ENCODE measurements at places on chromosomes 6 and 20.

- no peak for DNase-seq
Observed at GRCh38 chr20:53216856-53217576, 244.9 kb downstream of the TSHZ2 start.

GRCh38 chr6:130259557-130259956 lies 36.8 kb upstream of the SAMD3 start:
- DNase-seq: no peak

DNA sequence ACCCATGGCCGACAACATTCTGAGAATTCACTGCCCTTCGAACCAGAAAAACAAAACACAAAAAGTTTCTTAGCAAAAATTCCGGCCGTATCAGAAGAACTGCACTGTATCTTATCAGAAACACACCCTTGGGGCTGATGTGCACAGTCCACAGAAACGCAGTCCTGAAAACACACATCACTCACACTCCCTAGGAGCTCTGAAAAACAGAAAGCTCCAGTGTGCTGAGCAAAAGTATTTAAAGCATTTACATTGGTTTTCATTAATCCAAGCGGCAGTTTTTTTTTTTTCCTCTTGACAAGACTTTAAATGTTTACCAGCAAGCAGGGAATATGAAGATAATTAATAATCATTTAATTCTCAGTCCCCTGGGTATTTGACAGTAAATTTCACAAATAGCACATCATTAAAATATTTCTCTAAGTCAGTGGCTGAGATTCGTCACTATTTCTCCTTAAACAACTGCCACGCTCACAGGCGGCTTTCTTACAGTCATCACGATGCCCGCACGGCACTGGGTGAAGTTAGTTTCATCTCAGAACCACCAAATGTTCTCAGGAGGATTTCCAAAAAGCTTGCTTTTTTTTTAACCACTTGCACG lies 13.3 kb downstream of the NFATC2 start:
- DNase-seq: no peak

GRCh38 chr20:62533591-62534495 lies 58.0 kb upstream of the GATA5 start:
- no peak for DNase-seq

- DNase-seq: peak; percentile 97
Observed at GRCh38 chr6:43516697-43517504, at the start of the genes POLR1C and YIPF3. POLR1C (plus strand) TSS chr6:43517089; CDS start chr6:43517110, 21 bp downstream. YIPF3 (minus strand) TSS chr6:43516926; CDS start chr6:43516807, 119 bp downstream.

DNA sequence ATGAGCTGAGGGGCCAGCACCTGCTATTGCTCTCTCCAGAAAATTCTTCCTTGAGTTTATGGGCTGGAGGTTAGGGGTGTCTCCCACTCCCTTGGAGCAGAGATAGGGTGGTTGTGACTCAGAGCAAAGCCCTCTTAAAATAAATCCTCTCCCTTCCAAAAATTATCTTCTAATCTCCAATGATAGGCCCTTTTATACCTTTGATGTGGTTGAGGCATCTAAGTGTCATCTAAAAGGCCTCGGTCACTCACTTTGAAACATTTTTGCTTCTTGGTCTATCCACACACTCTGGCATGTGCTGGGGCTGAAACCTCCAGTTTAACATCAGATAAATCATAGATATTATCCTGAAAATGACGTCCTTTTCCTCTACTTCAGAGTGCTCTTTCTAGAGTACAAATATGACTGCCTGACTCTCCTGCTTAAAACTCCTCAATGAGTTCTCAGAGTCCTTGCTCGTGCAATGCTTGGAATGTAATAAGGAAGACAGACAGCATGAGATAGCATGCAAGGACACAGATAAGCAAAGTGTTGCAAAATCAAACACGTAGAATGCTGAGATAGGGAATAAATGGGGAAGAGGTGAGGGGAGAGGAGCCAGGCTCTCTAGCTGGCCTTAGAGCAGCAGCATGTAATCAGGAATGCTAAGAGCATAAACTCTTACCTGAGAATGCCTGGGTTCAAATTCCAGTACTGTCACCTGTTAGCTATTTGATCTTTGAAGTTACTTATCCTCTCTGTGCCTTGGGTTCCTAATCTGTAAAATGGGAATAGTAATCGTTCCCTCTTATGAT lies 374.1 kb upstream of the CITED2 start:
- no peak for DNase-seq

DNA sequence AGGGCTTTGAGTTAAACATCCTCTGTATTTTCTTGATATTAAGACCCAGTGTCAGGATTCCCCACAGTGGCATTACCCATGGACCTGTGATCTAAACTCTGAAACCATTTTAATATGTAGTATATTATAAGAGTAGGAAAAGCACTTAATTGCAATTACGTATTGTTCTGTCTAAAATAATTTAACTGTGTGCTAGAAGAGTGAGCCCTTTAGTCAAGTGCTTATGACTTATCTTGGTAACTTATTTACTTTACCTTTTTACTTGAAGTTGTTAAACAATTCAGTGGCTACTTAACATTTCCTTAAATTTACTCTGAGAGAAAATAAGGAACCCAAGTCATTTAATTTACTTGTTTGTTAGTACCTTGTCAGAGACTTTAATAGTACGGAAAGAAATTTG lies 173.6 kb downstream of the CDKAL1 start:
- no peak for DNase-seq

GRCh38 chr6:39051399-39052122 lies 3.0 kb downstream of the GLP1R start:
- no peak for DNase-seq

GRCh38 chr6:131136021-131136786 lies 937 bp downstream of the AKAP7 start:
- DNase-seq: no peak

GRCh38 chr6:163496205-163496604 lies 81.7 kb downstream of the QKI start:
- no peak for DNase-seq

DNA sequence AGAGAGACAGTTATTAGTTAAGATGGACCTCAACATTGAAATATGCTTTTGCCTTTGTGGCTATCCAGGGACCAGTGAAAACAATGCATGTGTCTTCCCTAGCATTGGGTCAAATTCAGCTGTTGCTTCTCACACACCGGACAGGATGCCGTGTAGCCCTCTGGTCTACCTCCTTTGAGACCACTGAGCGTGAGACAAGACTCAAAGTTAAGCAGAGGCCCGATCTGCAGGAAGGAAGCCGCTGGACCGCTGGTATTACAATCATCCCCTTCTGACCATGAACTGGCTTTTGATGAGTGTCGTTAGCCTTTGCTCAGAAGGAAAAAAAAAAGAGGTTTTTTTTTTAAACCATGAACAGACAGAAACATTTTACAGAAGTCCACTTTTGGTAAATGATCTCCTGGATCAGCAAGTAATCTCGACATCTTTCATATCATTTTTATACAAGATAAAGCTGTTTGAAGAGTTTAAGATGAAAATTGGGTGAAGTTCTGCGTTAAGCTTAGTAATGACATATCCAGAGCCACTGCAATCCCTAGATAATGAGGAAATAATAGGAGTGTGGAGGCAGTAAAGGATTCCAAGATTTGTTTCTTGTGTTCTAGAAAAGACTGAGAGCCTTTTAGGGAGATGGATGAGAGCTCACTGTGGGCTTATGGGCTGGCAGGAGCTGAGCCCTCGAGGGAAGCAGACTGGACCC lies 622.8 kb downstream of the QKI start:
- no peak for DNase-seq

DNA sequence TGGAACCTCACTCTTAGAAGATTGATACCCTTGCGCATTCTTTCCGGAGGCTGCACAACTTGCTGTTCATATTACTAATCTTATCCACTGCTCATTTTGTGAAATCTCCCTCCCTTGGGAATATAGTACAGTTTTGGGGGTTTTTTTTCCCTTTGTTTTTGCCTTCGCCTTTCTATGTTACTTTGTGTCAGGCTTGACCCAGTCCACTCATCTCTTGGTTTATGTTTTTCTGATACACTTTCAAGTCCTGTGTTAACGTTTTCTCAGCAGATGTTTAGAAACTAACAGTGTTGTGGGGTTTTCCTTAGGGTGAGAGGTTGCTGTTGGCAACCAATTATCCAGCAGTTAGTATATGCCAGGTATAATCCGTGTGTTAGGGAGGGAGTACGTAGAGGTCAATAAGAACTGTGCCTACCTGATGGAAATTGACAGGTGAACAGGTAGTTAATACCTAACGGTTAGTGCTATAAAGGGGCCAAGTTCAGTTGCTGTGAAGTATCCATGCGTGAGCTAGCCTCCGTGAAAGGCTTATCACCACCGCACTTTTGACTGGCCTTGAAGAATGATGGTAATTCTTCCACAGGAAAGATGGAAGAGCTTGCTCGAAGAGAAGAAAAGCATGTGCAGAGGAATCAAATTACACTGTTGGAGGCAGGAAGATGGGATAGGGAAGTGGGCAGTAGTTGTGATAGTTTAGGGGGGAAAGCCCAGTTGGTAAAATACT lies 1.4 kb downstream of the NFYA start:
- no peak for DNase-seq

- no peak for DNase-seq
Observed at GRCh38 chr6:129748212-129748900, 38.4 kb upstream of the ARHGAP18 start.

DNA sequence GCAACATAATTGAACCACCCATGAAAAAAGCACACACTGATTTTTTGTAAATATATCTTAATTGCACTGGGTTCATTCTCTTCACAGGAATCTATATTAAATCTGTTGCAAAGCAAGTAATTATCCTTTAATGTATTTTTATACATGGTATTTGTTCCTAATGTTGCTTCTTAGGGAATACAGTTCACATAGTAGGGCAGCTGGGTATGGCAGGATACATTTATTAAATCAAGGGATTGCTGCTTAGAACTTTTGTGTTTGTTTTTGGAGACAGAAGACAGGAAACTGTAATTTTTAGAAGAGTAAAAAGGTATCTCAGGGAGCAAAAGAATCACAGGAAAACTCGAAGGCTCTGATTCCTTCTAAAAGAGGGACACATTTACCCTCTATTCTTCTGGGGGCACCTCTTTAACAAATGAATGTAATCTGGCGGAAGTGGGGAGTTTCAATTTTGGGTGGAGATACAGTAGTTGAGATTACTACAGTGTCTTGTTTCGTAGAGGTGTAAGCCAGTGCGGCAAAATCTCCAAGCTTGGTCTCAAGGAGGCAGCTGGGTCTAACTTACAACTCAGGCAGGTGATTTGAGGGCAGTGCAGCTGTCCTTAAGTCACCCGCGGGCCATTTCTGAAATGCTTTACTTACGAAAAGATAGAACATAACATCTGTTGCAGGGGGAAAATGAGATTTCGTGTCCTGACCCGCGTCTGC lies 812 bp upstream of the SMIM13 start:
- no peak for DNase-seq

DNA sequence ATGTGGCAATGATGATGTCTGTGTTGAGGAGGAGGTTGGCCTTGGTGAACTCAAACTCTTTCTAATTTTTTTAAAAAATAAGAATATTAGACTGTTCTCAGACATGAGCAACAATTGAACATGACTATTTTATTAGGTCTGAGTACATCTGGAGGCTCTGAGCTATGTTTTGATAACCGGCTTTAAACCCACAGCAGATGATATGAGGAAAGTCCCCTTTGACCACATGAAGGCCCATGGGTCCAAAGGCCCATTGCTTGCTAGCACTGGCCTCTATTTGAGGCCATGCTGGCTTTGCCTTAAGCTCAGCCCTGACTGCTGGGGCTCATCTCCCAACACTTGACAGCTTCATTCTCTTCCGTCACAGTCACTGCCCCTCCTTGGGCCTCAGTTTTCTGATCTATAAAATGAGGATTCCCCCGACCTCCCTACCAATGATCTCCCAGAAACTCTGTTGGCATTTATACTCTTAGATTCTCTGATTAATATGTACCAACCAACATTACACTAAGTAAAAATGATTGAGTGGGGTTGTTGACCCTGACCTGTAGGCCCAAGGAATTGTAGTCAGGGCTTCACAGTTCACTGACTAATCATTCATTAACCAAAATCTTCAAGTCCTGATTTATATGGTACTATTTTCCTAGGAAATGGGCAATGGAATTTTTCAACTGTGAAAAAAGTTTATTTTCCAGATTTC lies 23.9 kb upstream of the TINAG start:
- DNase-seq: no peak

DNA sequence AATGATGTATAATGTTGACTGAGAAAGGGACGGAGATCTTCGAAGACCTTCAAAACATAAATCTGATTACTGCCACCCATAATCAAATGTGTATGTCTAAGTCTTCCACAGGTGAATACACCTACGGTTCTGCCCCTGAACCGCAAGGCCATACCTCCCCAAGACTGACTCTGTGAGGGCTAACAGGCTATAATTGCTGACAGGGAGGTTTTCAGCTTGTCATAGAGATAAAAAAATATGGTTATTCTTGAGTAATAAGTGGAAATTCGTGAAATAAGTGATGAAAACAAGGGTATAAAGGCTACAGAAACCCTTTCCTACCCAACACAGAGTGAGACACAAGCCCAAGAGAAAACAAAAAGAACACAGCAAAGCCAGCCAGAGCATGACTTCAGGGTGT lies 188.9 kb downstream of the ATXN1 start:
- DNase-seq: no peak

GRCh38 chr6:45386501-45386900 lies 8.8 kb upstream of the SUPT3H start:
- DNase-seq: no peak

DNA sequence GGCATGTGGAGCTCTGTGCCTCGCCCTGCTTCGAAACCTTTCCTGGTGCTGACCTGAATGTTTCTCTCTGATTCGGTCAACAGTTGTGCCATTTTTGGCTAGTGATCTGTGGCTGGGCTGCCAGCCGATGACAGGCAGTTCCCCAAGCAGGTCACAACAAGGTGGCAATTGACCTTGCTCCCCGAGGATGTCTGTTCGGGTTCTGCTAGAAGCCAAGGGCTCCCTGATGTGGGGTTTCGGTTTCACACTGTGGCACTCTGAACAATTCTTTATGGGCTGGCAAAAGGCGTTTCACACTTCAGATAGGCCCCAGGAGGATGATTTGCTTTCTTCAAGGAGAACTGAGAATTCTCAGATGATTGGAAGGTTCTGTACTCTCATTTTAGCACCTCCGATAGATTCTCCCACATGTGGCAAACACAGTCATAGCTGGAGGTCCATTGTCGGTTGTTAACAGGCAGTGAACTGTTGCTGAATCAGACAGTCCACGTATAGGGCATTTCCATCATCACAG lies 135.6 kb downstream of the SLC24A3 start:
- no peak for DNase-seq

GRCh38 chr6:52143551-52143950 lies 42.6 kb upstream of the IL17A start:
- DNase-seq: no peak

- DNase-seq: no peak
Observed at GRCh38 chr6:21845439-21846140, 252.0 kb downstream of the SOX4 start.
